ENCODE measurements at places on chromosomes 13 and 19.

DNA sequence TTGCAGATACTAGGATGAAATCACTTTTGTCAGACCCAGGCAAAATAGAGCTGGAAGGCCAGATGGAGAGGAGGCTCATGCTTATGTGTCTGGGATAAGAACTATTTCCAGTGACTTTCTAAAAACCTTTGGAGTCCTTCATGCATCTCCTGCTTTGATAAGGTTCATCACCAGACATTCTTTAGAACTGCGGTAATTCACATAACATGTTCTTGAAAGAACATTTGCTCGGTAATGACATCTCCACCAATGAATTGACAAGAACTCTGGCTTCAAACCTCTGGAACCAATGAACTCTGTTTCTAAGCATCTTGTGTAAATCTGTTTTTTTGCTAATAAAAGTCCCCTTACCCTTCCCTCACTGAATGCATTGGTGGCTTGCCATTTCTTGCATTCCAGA, 112.0 kb upstream of the KL start:
- DNase-seq = no peak

DNA sequence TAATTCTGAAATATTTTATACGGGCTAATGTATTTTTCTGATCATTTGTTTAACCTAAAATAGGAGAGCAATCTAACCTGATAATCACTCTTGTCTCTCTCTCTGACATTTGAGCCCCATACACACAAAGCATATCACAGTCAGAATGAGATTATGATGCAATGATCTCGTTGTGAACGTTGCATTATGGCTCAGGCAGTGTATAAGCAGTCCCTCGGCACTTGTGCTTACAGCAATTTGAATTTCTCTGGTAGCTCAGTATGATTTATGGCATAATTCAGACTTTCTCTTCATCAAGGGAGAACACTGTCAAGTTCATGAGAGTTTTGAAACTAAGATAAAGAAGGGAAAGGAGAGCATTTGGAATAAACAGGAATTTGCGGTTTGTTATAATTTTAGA, 256.1 kb downstream of the DACH1 start:
- DNase-seq = no peak

GRCh38 chr19:15234431-15235130, 2.3 kb upstream of the EPHX3 start:
- DNase-seq = no peak

- no peak for DNase-seq
Observed at GRCh38 chr13:96492766-96493165, 402.9 kb downstream of the HS6ST3 start.

DNA sequence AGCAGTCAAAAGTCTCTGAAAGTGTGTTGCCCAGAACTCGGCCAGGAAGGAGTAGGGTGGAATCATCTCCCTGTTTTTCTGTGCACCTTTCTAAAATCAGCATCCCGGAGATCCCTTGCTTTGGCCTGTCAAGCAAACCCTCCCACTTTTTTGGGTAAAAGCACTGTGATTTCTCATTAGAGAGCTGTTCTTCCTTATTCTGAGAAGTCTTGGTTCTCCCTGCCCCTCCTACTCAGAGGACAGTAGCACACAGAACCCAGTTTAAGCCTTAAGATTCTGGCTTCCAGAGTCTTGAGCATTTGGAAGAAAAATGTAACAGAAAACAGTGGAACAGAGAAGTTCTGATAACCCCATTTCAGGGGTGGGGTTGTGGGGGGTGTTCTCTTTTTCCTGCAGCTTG, 52.6 kb upstream of the KATNAL1 start:
- DNase-seq = no peak

GRCh38 chr13:46058268-46058667, 5.7 kb upstream of the ZC3H13 start:
- no peak for DNase-seq

- DNase-seq = no peak
Observed at GRCh38 chr13:35916146-35916545, 215.0 kb downstream of the DCLK1 start.

DNA sequence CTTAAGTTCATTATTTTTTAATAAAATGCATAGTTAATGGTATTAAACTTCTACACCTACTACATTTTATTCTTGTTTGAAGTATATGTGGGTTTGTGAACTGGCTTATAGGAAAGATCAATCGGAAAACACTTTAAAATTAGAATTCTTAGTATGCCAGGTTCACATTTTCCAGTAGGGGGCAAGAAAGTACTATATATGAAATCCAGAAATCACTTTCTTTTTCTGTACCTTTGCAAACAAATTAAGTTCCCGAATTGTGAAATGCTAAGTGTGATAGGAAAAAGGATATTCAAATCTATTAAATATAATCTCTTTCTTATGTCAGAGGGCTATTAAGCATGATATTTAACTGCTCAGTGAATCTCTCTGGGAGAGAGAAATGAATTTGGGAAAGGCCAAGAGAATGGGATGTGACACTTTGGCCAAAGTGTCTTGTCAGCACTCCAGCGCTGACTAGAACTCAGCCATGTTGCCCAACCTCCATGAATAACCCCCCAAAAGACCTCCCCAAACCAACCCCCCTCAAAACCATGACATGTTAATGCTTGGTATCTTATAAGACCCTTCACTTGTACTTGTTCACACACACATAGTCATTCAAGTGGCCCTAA, 122.6 kb upstream of the SLC10A2 start:
- no peak for DNase-seq

DNA sequence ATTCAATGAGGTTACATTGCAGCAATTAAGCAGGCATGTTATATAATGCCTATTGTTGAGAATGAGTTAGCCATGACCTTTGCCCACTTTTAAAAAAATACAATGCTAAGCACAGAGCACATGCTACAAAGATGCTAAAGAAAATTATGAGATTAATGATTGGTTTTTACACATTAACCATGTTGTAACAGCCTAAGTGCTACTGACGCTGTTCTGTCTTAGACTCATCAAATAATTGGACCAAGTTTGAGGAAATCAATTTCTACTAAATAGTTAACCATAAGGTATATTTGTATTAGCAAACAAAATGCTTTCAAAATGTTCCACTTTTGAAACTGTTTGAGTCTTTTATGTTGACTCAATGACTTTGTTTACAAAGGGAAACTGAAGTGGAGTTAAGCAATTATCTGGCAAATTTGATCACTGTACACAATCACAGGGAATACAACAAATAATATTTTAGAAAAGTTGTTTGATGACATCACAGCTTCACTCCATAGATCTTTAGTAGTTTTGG, 14.3 kb downstream of the MIR17HG start:
- DNase-seq = no peak

DNA sequence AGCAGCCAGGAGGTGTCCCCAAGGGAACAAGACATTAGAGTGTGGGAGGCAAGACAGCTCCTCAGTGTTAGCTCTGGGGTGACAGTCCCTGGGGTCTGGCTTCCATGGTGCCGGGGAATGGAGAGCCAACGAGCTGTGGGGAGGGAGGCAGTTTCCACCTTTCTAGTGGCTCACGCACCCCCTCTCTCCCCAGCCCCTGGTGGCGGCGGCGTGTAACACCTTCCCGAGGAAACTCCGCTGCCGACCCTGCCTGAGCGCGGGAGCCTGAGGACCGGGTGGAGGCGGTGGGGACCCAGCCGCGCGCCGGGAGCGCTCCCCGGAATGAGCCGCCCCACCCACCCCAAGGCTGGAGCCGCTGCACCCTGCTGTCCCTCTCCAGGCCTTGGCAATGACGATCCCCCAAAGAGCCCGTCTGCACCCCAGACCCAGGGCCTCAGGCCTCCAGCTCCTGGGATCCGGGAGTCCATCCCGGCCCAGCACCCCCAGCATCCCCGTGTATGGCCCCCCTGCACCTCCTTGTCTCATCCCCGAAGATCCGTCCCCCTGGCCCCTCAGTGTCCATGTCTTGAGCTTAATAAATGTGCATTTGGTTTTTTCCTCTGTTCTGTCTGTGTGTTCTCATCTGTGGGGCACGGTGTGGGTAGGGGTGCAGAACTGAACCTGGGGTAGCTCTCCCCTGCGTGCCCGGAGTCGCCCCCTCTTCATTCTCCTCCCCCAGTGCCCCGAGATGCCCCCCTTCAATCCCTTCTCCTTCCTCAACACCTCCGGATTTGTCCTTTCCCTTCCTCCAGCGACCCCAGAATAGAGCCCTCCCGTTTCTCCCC, 622 bp upstream of the FXYD5 start:
- peak; percentile 67 for DNase-seq

DNA sequence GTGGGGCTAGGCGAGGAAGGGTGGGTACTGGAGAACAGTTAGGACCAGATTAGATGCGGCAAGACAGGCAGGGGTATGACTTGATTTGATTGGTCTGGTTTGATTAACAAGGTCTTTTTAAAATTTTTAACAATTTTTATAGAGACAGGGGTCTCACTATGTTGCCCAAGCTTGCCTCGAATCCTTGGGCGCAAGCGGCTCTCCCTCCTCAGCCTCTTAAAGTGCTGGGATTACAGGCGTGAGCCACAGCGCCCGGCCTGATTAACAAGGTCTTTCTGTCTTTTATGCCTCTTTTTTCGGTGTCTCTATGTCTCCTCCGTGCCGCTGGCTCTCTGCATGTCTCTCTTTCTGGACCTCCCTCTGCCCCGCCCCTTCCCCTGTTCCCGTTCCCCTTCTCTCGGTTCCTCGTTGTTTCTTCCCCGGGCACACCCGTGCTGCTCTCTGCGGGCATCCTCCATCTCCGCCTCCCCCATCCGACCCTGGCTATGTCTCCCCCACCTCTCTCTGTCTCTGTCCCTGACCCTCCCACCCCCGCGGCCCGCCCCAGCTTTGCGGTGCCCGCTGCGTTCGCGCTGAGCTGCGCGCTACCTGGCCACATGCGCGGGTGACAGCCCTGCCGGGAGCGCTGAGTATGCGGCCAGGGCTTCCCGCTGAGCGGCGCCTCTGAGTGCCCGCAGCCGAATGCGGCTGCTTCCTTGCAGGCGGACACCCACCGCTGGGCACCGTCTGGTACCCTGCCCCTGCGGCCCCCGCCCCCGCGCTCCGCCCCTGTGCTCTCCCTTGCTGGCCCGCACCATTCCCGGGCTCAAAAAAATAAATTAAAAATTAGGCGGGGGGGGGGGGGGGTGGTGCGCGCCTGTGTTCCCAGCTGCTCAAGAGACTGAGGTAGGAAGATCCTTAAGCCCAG, 8.1 kb upstream of the SDHAF1 start:
- DNase-seq = no peak

DNA sequence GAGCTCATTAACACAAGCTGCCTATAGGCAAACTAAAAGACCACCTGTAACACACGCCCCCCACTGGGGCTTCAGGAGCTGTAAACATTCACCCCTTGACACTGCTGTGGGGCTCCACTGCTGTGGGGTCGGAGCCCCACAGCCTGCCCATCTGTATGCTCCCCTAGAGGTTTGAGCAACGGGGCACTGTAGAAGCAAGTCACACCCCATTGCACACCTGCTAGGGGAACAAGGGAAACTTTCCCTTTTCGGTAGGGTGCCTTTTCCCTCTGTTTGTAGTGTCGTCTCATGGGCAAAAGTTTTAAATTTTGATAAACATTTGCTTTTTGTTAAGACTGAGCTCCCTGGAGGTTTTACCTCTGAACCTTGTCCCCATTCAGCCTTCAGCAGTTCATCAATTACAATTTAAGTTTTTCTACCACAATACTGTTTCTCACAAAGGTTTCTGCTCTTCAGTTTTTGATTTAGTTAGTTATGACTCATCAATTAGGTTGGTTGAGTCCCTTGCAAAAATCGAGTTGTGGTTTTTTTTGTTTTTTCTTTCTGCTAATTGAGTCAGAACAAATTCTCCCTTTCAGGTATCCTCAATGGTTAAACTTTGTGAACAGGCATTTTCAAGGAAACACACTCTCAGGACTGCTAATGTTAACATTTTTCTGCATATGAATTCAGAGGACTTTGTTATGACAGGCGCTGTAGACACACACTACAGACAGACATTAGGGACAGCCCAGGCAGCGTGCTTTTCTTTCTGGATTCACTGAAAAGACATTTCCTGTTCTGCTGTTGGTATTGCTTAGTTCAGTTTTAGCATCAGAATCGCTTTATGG, 35.1 kb downstream of the ZNF433 start:
- DNase-seq = no peak

- no peak for DNase-seq
Observed at GRCh38 chr19:13017306-13018034, 22.2 kb downstream of the NFIX start.

DNA sequence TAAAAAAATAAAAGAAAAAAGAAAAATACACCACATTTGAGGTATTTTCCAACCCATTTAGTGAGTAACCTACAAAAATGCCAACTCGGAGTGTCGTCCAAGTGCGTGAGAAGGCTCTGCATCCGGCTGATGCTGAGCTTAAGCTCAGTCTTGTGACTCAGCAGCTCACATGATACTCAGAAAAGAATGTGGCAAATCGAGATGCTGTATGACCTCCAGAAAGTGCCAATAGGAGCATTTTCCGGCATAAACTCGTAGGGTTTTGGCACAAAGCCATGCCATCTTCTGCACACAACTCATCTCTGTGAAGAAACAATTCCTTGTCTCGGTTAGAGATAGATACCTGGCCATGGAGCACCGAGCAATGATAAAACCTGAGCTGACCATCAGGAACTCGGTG, 58.5 kb downstream of the TRPM4 start:
- DNase-seq = no peak

- DNase-seq = no peak
Observed at GRCh38 chr19:29577649-29577963, 28.5 kb upstream of the POP4 start.
